ENCODE measurements at places on chromosomes 3 and 15. TPM values are rescaled to one million over a fixed set of nuclear protein-coding genes. Genes with fewer than 3 reads are reported as not detected.
A peak's percentile ranks its signal among the peaks of the same experiment; 100 is the strongest.

The MAP2K1 gene
- 70.4 TPM for total RNA-seq

- no peak for DNase-seq
These were observed 251.1 kb upstream of the ST8SIA2 start for GRCh38 chr15:92142242-92143232.

DNA sequence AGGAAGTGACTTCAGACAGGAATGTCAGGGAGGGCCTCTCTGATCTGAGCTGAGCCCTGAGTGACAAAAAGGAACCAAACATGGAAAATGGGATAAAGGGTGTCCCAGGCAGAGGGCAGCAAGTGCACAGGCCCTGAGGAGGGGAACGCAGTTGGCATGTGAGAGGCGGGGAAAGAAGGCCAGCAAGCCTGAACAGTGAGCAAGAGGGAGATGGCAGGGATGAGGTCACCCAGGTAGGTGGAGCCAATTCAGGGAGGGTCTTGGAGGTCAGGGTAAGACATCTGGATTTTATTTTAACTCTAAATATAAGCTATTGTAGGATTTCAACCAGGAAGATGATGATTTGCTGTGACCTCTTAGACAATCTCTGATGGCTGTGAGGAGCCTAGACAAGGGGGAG lies 167.7 kb downstream of the LRTM1 start:
- no peak for DNase-seq

The TNFAIP8L3 gene
- total RNA-seq, result 57.0 TPM

- DNase-seq, result no peak
These were observed 195.2 kb upstream of the DPPA4 start for GRCh38 chr3:109532257-109533216.

- DNase-seq, result no peak
These were observed 25.6 kb downstream of the TIGIT start for GRCh38 chr3:114319453-114319852.

The CCRL2 gene
- total RNA-seq, result 2.0 TPM

DNA sequence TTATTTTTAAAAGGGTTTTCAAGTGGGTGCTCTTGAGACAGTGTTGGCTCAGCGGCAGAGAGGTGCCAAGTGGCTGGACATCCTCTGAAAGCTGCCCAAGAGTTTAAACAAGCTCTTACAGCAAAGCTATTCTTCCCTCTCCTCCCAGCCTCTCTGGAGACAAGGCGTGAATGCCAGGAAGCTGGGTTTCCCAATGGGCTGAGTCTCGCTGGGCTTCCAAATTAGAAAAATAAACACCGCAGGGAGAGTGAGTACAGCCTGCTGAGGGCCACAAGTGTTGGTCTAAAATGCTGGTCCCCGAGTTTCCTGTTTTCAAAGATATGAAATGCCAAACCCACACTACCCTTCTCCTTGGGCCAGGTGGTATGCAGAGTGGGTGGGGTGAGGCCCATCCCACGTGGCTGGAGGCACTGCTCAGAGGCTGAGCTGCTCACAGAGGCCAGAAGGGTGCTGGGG lies 36.4 kb downstream of the ZDHHC3 start:
- DNase-seq, result no peak

The RTP1 gene
- not detected for total RNA-seq

DNA sequence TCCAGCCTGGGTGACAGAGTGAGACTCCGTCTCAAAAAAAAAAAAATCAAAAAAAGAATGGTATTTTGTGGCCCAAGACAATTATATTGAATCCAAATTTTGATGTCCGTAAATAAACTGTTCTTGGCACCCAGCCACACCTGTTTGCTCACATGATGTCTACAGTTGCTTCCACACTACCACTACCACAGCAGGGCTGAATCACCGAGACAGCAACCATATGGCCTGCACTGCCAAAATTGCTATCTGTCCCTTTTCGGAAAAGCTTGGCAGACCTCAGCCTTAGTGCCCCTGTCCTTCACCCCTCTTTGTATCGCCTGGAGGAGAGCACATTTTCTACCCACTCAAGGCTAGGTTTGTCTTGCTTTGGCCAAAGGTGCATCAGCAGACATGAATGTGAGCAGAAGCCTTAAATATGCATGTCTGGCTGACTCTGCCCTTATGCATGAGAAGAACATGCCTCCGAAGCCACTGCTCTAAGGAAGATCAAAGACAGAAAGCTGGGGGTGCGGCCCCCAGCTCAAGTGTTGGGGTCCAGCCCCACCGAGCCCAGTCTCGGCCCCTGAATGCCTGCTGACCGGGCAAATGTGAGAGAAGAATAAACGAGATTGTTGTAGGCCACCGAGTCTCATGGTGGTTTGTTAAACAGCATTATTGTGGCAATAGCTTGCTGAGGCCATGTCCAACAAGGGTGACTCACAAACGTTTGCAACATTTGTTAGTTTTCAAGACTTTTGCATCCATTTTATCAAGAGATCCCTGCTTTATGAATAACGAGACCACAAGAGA lies 108.1 kb downstream of the TPRA1 start:
- no peak for DNase-seq

GRCh38 chr15:70793694-70794093 lies 30.3 kb upstream of the UACA start:
- DNase-seq, result no peak

The CORO2B gene
- 7.2 TPM for total RNA-seq

DNA sequence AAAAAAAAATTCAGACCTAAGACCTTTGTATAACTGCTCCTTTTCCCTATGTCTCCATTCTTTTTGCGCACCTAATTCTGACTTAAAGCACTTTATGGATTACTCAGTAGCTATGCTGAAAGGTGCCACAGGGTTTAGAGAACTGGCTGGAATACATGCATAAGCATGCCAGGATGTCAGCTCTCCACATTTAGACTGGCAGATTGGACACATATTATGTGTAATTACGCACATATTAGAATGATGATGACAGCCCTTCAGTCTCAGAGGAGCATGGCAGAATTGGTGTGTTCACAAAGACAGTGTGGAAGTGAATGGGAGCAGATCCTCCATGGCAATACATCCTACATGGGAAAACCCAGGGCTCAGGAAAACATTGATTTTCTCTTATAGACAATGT lies 108.1 kb upstream of the LSAMP start:
- no peak for DNase-seq

GRCh38 chr3:172106989-172107388 lies 67.6 kb downstream of the FNDC3B start:
- DNase-seq, result no peak

- DNase-seq, result no peak
These were observed 1.6 kb downstream of the TPM1 start for GRCh38 chr15:63044077-63044644.

- DNase-seq, result no peak
These were observed 565.9 kb downstream of the PDCD6IP start for GRCh38 chr3:34364335-34364734.

The CNBP gene
- total RNA-seq, result 284 TPM

DNA sequence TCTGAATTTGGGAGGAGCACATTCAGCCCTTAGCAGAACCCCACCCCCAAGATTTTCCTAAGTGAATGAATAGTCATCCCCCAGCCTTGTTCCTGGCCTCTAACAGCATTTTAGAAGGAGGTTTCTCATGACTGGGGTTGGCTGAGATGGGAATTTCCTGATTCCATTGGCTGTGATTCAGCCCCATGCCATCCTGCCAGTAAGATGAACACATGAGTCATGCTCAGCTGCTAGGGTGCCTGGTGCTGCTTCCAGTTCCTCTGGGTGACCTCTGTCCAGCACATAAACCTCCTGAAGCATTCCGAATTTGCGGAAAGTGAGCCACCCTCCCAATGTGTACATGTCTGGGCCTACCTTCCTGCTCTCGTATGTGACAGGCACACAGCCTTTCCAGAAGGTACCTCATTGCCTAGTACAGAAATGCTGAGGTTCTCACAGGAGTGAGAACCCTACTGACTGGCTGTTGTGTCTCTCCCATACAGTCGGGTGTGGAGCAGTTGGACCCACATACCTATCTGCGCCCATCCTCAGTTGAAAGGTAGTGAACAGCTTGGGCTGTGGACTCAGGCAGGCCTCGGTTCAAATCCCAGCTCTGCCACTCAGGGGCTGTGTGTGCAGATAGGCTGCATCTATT lies 91.7 kb downstream of the APBA2 start:
- peak; percentile 70 for DNase-seq

DNA sequence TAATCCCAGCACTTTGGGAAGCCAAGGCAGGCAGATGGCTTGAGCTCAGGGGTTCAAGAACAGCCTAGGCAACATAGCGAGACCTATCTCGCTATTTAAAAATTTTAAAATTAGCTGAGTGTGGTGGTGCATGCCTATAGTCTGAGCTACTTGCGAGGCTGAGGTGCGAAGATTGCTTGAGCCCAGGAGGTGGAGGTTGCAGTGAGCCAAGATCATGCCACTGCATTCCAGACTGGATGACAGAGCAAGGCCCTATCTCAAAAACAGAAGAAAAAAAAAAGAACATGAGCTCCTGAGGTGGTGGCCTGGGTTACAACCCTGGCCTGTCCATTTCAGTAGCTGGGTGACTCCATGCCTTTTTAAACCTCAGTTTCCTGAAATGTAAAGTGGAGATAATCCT lies 7.2 kb downstream of the DNASE1L3 start:
- DNase-seq, result peak; percentile 15

- DNase-seq, result no peak
These were observed 5.6 kb upstream of the SRPRB start for GRCh38 chr3:133799794-133800585.

GRCh38 chr15:95295896-95296625 lies 1034.4 kb upstream of the NR2F2 start:
- no peak for DNase-seq

DNA sequence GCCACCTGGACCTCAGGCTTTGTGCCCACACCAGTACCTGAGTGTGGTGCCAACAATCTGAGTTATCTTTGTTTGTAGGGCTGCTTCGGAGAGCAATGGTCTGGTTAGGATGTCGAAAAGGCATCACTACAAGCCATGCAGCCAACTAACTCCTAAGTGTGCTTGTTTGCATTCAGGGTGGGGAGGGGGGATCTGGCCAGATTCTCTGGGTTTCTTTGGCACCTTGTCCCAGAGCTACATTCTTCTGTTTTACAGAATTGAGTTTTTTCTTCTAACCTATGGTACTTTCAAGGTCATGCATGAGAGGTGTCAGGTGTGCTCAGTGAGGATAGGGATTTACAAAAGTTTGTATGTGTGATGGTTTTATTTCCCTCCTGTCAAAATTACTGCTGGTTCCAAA lies 391.4 kb upstream of the RARB start:
- DNase-seq, result no peak

The UBE2Q2 gene
- 44.8 TPM for total RNA-seq

The LTK gene
- 0.24 TPM for total RNA-seq

DNA sequence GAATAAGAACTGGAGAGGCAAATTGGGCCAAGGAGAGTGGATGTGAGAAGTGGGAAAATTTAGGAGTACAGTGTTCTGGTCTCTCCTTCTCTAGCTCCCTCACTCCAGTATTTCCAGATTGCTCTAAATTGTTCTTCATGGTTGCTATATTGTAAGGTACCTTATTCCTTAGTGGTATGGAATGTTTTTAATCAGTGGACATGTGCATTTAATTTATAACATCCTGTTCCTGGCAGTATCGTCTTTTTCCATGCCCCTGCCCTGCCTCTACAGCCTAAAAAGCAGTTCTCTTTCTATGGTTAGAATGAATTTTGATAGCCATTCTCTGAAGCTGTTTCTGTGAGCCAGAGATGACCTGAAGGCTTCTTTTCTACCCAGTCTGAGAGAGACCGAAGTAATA lies 180.5 kb downstream of the TCF12 start:
- no peak for DNase-seq

- peak; percentile 12 for DNase-seq
These were observed 57.2 kb downstream of the ATP1B3 start for GRCh38 chr3:141933421-141934300.

- no peak for DNase-seq
These were observed 472.2 kb downstream of the MCTP2 start for GRCh38 chr15:94703596-94703995.

- DNase-seq, result no peak
These were observed 328.3 kb downstream of the THSD4 start for GRCh38 chr15:71443538-71443937.

The SPRED1 gene
- 35.1 TPM for total RNA-seq
